ENCODE measurements at places on chromosomes 5 and 9.

DNA sequence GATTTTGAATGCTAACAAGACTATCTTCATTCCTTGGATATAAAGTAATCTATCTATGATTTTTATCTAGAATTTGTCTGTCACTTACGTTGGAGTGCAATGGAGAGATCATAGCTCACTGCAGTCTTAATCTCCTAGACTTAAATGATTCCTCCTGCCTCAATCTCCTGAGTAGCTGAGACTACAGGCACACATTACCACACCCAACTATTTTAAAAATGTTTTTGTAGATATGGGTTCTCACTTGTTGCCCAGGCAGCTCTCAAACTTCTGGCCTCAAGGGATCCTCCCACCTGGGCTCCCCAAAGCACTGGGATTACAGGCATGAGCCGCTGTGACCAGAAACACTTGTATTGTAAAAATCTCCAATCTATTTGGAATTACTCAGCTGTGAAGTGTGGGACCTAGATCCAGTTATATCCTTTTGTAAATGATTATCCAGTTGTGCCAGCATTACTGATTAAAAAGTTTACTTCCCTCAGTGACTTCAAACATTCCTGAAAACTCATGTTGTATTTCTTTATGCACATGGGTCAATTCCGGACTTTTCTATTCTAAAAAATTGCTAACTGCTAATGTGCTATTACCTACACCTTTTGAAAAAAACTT lies 1793.8 kb upstream of the WWC1 start:
- DNase-seq = no peak

DNA sequence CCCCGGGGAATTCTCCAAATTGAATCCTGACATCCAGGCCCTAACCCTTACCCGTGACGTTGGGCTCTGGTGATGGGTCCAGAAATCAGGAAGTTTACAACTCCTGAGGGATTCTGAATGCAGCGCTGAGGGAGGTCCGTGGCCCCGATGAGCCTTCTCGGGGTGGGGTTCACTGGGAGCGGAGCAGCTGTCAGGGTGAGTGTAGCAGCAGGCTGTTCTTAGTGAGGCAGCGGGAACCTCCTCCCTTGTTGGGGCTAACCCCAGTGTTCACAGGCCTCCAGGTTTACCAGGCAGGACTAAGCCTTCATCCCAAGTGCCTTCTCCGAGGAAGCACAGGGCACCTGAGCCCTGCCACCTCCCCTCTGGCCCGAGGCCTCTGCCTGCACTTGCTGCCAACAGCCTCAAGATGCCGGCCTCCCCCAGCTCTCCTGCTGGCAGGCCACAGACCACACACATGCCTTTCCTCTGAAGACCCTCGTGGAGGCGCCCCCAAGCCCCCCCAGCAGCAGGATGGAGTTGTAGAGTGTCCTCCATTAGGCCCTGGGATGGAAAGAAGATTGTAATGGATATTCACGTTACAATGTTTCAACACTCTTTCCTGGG lies 7.3 kb upstream of the ADAMTS16 start:
- no peak for DNase-seq

DNA sequence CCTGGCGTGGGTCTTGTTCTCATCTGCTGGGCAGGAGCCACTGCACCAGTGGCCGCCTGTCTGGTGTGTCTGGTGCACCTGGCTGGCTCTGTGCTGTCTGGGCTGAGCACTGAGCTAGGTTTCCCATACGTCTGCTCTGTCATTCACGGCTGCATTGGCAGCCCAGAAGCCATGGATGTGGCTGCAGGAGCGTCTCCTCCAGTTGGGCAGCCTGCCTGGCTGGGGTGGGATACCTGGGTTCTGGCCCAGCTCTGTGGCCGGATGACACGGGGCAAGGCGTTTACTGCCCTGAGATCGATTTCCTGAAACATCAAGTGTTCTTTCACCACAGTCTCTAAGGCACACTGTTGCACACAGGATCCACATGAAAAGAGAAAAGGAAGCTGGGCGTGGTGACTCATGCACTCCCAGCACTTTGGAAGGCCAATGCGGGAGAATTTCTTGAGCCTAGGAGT lies 25.5 kb upstream of the SLC25A51 start:
- DNase-seq = no peak

DNA sequence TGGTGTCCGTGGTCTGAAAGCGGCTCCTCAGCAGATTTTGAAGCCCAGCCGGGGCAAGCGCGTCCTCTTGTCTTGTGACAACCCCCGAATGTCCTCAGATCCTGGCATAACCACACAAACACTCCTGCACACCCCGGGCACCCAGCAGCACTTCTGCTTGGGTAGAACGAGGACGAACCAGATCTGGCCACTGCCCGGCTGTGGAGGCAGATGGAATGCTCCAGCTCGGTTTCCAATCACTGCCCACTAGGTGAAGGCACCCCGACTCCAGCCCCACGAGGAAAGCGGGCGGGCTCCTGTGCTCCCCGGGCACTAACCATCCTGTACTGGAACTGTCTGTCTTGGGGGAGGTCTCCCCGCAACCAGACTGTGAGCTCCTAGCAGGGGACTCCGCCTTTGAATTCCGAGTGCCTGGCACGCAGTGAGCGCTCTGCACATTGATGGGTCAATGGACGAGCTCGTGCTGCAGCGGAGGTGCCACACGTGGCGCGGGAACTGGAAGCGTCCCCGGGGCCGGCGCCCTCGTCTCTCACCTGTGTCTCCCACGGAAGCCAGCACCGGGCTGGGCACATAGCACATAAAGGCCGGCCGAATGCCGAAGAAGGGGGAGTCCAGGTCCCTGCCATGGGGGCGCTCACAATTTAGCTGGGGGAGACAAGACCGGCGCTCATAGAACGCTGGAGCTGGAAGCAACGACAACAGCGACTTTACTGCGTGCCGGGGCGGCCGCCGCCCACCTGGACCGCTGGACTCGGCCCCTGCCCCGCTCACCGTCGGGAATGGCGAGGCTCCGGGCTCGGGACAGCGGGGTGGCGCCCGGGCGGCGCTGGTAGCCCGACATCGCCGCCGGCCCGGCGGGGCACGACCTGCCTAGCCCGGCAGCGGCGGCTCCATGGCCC lies 608 bp downstream of the ENTR1 start:
- peak; percentile 13 for DNase-seq

DNA sequence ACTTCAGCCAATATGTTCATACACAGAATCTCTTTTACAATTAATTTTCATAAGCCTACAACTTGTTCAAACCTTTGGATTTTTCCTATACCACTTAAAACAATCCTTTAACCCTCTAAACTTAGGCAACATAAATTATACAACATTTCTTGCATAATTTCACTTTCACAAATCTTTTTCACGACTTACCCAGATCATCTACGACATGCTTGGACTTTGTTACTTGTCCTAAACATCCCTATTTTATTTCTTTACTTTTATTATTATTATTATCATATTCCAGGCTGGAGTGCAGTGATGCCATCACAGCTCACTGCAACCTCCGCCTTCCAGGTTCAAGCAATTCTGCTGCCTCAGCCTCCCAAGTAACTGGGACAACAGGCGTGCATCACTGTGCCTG lies 68.0 kb downstream of the CACNA1B start:
- DNase-seq = no peak

GRCh38 chr9:4353236-4353635 lies 53.4 kb upstream of the GLIS3 start:
- no peak for DNase-seq

DNA sequence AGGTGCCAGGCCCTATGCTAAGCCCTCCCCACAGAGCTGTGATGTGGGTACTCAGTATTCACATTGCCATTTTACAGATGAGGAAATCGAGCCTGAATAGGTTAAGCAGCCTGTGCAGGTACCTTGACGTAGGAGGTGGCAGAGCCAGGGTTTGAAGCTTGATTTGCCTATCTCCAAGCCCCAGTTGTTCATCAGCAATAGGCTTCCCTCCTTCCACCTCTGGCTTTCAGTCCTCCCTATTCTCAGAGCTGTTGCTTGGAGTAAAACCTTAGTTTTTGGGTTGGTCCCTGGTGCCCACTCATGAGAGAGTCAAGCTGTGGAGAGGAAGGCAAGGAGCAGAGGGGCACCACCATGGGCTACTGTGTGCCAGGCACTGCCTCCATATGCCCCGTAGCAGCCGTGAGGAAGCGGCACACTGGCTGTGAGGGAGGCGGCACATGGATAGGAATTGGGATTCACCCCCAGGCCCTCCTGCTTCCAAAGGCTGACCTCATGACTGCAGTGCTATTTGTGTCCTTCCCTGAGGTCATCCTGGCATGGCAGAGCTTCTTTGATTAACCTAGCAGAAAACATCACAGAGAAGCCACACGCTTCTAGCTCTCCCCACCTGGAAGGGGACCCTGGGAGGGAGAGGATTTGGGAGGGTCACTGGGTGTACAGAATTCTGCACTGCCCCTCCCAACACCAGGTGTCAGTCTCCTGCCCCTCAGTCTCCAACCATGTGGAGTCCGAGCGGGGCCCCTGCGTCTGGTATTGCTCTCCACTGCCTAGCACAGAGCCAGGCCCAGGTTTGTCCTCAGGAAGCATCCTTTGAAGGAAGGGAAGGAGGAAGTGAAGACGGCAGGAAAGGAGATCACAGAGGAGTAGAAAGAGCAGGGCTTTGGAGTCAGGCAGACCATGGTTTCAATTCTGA lies 109.8 kb downstream of the RGS3 start:
- no peak for DNase-seq

GRCh38 chr5:173764332-173765028 lies 123.7 kb upstream of the CPEB4 start:
- DNase-seq = no peak

DNA sequence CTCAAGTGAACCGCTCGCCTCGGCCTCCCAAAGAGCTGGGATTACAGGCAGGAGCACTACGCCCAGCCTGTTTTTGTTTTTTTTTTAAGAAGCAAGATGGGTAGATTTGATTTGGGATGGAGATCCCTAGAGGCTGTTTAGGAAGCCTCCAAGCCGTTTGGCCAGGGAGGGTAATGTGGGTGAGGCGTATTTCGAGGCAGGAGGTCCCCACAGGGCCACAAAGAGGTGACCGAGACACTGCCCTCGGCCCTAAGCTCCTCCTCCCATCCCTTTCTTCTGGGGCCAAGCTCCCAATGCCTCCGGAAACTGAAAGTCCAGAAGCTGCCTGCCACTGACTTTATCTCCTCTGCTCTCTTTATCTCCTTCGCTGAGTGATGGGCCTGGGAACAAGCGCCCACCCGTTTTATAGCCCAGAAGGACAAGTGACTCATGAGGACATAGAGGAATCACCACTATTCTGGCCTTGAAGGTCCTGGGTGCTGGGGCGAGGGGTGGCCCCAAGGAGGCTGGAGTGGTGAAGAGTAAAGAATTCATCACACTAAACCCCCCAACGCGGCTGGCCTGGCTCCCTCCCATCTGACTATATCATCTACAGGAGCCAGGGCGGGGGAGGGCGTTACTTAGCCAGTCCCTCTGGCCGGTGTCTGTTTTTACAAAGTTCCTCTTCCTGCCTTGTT lies 2.0 kb upstream of the RALGDS start:
- DNase-seq = no peak

DNA sequence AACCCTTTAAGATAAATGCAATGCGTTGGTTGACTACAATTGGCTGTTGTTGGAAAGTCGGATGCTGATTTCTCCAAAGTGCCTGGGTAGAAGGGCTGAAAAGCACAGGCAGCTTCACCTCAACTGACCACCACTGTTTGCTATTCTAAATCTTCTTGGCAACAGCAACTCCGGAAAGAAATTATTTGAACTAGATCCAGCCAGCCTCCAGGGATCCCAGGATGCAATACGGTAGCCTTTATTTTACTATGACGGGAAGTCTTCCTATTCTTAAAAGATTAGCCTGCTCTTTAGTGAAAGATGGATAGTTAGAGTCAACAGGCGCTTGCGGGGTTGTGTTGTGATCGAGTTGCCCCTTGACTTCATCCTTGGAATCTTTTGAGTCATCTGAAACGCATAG lies 78.6 kb upstream of the KLF9 start:
- DNase-seq = no peak

GRCh38 chr5:44365345-44365744 lies 23.9 kb downstream of the FGF10 start:
- no peak for DNase-seq

- DNase-seq = no peak
These were observed 49.6 kb downstream of the BARX1 start for GRCh38 chr9:93905473-93906133.

- no peak for DNase-seq
These were observed 7.4 kb downstream of the GRAMD2B start for GRCh38 chr5:126430631-126431030.

GRCh38 chr5:1666812-1667588 lies 132.6 kb downstream of the MRPL36 start:
- DNase-seq = no peak

- peak; percentile 12 for DNase-seq
These were observed 26.2 kb upstream of the APC start for GRCh38 chr5:112711436-112711835.

- DNase-seq = peak; percentile 73
These were observed 548.3 kb upstream of the CDH18 start for GRCh38 chr5:20536341-20536740.

DNA sequence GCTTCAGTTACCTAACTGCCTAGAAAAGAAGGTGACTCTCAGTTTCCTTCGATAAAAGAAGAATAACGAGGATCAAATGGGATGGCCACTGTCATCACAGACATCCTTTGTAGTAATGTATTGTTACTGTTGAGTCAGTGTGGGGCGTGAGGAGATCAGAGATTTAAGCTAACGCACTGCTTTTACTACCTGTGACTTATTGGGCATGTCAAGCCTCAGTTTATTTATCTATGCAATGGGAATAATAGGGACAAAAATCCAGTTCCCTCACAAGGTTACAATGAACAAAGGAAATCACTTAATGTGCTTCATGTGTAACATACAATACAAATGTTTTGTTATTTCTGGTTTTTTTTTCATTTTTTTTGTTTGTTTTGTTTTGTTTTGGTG lies 255 bp upstream of the TRPM6 start:
- DNase-seq = no peak

DNA sequence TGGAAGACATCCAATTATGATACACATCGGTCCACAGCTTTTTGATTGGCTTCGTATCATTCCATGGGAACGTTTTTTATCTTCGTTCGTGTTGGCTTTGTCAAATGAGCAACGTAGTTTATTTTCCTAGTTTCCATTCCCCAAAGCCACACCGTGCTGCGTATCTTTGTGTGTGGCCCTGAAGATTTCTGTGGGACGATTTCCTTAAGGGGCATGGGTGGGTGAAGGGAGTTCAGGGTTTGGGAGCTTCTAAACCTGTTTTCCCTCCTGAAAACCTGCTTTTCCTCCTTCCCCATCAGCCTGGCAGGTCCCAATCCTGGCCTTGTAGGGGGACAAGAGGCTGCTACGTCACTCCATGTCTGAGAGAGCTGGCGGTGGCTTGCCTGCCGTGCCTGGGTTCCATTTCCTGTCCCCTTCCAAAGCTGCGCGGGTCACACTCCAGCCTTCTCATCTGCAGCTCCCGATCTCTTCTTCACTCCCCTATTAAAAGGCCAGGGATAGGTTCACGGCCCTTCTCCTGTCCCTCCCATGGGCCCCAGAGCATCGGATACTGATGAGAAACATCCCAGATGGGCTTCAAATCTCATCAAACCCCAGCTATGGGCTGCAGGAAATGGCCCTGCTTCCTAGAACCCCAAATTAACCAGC lies 23.5 kb upstream of the ASS1 start:
- DNase-seq = no peak

GRCh38 chr9:70352802-70353201 lies 61.7 kb downstream of the KLF9 start:
- peak; percentile 27 for DNase-seq
